ENCODE measurements at places on chromosomes 1 and 21.

- DNase-seq, result no peak
These were observed 3.6 kb upstream of the RSPH1 start for GRCh38 chr21:42499444-42500112.

DNA sequence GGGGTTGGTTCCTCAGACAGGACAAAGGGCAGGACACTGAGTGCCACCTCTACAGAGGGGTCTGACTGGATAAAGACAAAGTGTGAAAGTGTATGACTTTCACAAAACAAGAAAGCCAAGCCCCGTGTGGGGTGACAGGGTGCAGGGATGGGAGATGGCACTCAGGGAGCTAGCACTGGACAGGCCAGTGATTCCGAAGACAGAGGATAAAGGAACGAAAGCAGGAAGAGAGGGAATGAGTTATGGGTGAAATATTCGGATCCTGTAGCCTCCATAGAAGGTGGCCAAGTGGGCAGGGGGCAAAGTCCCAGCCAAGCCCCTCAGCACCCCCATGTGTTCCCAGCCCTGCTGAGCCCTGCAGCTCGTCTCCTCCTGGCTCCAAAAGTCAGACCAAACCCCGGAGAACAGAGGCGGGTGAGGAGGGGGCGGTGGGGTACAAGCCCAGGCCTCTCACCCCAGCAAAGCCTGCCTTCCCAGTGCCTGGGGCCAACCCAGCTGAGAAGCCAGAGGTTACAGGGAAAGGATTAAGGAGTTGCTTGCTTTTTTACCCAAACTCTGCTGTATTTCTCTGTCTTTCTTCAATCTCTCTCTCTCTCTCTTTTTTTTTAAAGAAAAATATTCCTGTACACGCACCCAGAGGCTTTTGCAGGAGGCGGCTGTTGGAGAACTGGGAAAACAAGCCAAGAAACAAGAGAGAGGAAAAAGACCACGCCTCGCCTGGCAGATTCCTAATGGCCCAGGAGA is 14.0 kb upstream of the WASF2 start:
- DNase-seq, result no peak

DNA sequence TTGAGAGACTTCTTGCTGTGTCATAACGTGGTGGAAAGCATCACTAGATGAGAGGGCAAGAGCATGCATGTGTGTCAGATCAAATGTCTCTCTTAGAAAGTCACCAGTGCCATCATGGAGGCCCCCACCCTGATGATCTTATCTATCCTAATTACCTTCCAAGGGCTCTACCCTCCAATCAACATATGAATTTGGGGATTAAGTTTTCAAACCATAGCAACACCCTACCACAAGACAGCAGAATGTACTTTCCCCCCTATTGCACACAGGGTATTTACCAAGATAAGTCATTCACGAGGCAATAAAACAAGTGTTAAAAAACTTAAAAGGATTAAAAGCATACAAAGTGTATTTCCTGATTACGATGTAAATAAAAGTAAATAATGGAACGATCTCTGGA is 515.6 kb downstream of the LMO4 start:
- no peak for DNase-seq

DNA sequence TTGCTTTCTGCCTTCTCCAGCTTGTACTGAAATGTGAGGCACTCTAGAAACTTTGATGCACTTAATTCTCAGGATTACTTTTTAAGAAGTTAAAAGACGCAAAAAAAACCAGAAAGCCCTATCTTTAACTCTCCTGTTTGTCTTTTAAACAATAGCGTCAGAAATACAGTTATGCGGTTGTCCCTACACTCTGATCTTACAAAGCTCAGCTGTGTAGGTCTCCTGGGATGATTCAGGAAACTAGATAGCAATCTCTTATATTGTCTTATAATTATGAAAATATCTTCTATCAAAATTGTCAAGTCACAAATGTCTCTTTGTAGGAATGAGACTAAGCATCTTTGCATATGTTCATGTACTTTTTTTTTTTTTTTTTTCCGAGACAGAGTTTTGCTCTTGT is 26.9 kb upstream of the RCAN3 start:
- DNase-seq, result no peak

GRCh38 chr1:163131981-163132380 is 62.8 kb downstream of the RGS4 start:
- DNase-seq, result no peak

GRCh38 chr21:44596068-44596725 is 3.9 kb upstream of the KRTAP10-6 start:
- DNase-seq, result peak; percentile 25

DNA sequence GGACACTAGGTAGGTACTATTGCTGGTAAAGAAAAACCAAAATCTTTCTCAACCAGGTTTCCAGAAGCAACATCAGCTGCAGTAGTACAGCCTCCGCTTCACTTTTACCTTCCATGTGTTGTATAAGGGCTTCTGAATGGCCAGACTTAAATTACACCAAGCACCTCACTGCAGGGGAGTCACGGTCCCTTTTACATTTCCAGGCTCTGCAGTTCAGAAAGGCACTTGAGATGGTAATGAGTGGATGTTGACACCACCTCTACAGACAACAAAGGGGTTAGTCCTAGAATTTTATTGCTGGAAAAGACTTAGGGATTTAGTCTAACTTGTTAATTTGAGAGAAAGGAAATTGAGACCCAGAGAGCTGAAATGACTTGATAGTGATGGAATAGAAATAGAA is 12.0 kb upstream of the DUSP12 start:
- DNase-seq, result no peak

DNA sequence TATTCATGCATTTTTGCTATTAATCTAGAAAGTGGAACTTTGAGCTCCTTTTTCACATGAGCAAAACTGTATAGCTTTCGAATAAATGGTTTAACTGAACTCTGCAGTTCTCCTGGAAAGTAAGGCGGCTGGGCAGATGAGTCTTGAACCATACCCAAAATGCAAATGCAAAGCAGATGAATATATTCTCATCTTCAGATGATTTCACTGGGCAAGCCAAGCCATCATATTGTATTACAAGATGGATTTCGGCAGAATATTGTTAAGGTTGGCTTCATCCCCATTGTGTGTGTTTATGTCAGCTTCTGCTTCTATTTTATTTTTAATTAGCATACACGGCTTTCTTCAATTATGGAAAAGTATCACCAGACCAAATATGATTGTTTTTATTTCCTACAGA is 209.6 kb downstream of the GREM2 start:
- no peak for DNase-seq

DNA sequence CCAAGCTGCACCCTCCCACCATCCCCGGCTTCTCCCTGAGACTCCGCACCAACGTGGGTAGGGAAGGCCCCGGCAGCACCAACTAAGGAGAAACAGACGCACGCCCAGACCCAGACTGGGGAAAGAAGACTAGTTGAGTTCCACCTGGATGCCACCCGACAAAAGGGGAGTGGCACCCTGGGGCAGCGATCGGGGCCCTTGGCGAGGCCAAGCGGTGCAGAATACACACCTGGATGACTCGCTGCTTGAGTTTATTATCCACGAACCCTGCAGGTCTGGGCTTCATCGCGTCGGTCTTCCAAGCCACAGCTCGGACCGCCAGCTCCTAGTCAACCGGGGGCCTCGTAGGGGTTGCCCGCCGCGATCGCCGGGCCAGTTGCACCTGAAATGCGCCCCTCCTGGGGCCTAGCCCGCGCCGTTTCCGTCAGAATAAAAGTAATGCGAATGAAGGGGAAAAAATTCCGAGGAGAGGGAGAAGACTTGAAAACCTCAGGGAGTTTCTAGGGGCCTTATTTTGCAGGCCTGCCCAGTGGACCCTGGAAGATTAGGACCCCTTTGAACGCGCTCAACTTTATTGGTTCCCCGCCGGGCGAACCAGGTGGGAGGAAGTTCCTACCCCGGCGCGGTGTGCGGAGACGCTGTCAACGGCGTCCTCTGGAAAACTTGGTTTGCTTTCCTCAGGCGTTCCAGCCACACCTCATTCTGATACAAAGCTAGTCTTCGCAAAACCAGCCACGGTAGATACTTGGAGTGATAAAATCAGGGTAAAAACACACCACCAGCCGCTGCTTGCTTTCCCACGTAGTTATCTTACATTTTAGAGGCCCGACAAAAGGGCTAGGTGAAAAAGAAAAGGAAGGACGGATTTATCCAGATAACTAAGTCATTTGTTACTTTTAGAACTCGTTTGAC is at the start of gene NVL:
Gene NVL, minus strand, starts transcription at position 331 of the 912 bp plus-strand sequence. Its CDS starts 45 bp downstream, at position 286.
- DNase-seq, result peak; percentile 92

- DNase-seq, result no peak
These were observed 195.1 kb downstream of the PTPRC start for GRCh38 chr1:198833706-198834503.

GRCh38 chr1:21620011-21620410 is 49.1 kb downstream of the RAP1GAP start:
- DNase-seq, result no peak

DNA sequence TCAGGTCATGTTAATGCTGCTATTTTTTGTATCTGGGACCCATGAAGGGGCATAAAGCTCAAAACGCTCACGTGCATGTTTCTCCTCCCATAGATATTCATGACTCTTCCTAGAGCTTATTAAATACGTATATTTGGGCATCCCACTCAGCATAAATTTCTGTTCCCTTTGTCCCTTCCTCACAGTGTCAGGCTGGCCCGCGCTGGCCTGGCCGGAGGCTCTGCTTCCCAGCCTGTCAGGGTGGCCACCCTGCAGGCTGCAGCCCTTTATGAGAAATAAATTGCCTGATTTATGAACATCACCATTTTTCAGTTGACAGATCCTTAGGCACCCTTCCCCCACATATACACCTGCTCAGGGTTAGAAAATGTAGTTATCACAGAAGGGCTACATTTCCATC is 44.0 kb upstream of the NTPCR start:
- no peak for DNase-seq

DNA sequence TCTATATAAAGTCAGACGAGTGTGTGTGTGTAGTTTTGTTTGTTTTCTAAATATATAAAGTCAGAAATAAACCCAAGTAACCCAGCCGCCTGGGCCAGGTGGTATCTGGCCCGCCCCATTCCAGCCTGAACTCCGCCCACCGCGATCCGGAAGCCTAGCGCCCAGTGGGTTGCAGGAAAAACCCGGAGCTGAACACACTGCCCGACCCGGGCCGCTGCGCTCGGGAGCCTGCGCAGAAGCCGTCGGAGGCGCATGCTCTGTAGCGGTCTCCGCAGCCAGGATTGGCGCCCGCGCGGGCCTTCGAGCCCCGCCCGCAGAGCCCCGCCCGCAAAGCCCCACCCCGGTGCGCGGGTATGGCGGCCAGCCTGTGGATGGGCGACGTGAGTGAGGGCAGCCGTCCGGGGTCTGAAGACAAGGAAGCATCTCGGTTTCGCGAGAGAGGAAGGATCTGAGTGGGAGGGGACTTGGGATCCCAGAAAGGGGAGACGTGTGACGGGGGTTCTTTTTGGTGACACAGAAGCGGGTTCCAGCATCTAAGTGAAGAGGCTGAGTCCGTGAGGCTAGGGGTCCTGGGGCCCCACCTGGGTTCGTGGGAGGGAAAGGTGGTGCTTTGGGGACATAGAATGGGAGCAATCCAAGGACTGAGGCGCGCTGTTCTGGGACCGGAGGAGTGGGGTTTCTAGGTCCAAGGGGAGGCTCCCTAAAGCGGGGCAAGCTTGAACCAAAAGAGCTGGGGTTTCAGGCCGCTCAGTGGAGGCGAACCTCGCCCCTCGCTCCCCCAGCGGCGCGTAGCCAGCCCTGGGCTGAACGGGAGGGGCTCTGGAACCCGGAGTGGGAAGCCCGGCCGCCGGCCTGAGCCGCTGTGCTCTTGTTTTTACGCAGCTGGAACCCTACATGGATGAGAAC is at the start of gene TRNAU1AP:
Gene TRNAU1AP, plus strand, starts transcription at position 328 of the 906 bp plus-strand sequence. Its CDS starts 26 bp downstream, at position 354.
- DNase-seq, result peak; percentile 91

DNA sequence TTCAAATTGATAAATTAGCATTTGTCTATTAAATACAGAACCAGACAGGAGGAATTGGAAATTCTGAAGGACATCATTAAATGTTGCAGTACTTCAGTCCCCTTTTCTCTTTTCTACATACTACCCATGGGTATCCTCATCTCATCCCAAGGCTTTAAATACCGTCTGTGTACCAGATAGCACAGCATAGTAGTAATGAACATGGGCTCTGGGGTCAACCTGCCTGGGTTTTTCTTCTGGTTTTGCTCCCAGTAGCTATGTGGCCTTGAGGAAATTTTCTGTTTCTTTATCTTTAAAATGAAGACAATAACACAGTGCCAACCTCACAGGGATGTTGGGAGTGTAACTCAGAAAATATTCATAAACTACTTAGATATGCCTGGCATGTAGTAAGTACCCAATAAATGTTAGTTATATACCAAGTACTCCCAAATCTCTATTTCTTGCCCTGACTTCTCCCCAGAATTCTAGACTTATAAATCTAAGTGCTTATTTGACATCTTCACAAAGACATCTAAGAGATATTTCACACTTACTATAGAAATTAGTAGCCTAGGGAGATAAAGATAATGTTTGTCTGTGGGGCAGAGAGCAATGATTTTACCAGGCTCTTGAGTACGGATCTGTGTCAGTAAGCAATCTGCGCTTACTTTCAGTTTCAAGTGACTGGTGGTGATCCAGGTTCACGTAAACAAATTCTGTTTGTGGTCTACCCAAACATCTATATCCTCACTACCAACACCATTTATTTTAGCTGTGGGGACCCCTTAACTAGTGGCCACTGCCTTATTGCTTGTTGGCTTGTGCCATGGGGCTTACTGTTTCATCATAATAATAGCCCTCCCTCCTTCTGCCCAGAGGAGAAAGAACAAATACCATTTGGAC is 37.3 kb downstream of the VANGL2 start:
- no peak for DNase-seq

DNA sequence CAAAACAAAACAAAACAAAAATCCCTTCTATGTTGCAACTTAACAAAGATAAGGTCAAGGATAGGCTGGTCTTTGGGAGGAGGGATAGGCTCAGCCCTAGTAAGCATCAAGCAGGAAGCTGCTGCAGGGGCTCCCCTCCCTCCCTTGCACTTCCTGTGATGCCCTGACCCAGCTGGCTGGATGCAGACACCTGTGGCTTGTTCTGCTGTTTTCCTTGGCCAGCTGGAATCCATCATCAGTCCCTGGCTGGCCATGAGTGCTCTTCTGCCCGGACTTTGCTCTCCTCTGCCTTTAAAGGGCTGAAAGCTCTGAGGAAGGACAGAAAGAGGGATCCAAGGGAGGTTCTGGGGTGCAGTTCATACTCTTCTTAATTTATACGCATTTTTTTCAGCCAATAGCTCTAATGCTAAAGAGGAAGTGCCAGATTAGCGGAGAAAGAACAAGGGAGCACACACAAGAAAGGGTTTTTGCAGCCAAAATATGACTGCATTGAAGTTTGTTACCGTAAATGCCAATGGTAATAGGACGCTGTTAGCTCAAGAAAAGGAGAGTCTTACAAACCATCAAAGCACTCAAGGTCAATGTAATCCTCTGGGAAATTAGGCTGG is 19.9 kb upstream of the UBE2U start:
- DNase-seq, result no peak

GRCh38 chr1:41648230-41648629 is 163.7 kb upstream of the EDN2 start:
- DNase-seq, result no peak

DNA sequence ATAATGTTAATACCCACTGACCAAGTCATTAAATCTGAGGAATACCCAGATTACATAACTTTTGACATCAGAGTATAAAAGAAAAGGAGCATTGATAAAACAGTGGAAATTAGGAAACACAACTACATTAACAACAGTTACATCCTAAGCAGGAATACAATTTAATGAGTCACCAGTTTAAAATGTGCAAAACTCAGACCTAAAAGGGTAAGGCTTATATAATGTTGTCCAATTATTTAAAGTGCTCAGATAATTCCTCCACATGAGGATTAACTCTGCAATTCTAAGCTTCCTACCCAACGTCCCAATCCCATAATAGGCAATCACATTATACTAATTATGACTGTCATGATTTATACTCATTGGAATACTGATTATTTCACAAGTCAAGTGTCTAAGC is 50.5 kb downstream of the ABL2 start:
- no peak for DNase-seq

GRCh38 chr1:37764414-37764825 is 500 bp downstream of the EPHA10 start:
- no peak for DNase-seq

- no peak for DNase-seq
These were observed 83.0 kb downstream of the FCRL5 start for GRCh38 chr1:157469300-157469699.

All from SW480 (cell line).